ENCODE measurements at places on chromosomes 6 and 20.

GRCh38 chr20:46089167-46089416 is 670 bp downstream of the NCOA5 start:
- DNase-seq: peak; percentile 15

- DNase-seq: no peak
Measured at GRCh38 chr20:48076247-48076646, 291.0 kb upstream of the SULF2 start.

- DNase-seq: no peak
Measured at GRCh38 chr20:805713-806112, 27.8 kb upstream of the FAM110A start.

GRCh38 chr20:33667245-33667675 is 517 bp downstream of the ACTL10 start:
- no peak for DNase-seq

DNA sequence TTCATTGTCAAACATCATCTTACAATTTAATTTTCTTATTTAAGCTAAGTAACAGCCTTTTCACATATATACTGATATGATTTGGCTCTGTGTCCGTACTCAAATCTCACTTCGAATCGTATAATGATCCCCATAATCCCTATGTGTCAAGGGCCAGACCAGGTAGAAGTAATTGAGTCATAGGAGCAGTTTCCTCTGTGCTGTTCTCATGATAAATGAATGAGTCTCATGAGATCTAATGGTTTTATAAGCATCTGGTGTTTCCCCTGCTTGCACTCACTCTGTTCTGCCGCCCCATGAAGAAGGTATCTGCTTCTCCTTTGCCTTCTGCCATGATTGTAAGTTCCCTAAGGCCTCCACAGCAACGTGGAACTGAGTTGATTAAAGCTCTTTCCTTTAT is 25.1 kb upstream of the CMTR1 start:
- DNase-seq: no peak

Data from stimulated activated CD8-positive, alpha-beta memory T cell treated with anti-CD3 and anti-CD28 coated beads, Interleukin-4, amount 100 ng/mL, for 1 hour (primary cell).